Foreskin keratinocyte (primary cell): ENCODE measurements at places on chromosomes 6 and 20.

DNA sequence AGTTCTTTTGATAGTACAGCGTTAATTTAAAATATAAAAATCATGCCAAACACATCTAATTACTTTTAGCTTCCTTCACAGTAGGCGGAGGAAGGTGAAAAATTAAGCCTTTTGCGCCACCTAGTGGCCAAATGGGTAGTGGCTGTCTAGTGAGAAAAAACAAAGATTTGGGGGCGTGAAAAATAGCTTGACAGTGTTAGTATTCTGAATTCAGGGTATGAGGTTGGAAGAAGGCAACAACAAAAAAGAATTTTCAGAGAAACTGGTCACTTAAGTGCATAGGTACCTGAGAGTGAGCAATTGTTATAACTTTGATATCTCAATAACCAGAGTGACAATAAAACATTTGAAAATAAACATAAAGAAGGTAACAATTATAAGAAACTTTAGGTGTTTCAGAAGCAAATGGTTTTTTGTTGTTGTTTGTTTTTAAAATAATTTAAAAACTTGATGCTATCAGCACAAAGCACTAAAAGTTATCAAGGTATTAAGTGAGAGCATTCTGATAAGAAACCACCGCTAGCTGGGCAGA, 14.3 kb downstream of the PSMB9 start:
- no peak for DNase-seq

DNA sequence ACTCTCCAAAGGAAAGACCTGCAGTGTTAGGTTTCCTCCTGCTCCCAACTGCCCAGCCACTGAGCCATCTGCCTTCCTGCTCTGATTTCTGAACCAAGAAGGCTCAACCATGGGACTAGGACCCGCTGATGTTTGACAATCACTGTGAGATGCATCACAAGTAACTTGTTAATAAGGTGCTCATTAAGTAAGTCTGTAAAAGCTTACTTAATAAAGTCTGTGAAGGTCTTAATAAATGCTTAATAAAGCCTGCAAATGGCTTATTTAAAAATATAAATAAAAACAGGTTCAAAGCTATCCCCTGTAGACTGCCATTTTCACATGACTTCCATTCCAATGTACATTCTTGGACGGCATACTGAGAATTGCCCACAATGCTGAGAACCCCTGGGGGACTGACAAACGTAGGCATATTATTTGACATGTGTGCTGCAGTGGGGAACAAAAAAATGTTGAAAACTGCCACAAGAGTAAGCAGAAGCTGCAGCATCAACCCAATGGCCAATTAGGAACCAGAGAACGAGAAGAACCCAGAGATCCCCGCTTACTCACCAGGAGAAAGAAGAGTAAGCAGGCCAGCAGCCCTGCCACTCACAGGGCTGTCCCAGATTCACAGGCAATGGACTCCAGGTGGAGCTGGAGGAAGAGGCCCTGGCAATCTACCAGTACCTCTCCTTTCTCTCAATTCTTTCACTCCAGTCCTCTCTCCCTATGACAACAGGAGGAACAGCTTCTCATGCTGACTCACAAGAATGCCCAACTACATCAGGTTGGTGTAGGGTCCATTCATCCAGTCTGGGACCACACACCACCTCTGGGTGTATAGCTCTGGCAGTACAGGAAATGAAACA, 19.5 kb downstream of the KIF13A start:
- peak; percentile 72 for DNase-seq

DNA sequence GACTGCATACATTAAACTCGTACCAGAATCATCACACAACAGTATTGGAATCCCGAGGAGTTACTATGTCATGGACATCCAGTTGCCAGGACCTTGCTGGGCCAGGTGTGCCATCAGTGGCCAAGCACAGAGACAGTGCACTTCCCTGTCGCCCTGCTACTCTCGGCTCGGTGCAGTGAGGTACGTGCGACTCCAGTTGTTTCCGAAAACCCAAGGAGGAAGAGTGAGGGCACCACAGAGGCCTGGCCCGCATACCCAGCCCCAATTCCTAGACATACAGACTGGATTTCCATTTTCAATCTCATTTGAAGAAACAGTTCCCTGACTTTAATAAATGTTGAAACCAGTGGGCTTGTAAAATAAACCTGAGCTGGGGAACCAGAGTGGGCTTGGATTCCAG, 62.5 kb upstream of the AFDN start:
- DNase-seq, result no peak

DNA sequence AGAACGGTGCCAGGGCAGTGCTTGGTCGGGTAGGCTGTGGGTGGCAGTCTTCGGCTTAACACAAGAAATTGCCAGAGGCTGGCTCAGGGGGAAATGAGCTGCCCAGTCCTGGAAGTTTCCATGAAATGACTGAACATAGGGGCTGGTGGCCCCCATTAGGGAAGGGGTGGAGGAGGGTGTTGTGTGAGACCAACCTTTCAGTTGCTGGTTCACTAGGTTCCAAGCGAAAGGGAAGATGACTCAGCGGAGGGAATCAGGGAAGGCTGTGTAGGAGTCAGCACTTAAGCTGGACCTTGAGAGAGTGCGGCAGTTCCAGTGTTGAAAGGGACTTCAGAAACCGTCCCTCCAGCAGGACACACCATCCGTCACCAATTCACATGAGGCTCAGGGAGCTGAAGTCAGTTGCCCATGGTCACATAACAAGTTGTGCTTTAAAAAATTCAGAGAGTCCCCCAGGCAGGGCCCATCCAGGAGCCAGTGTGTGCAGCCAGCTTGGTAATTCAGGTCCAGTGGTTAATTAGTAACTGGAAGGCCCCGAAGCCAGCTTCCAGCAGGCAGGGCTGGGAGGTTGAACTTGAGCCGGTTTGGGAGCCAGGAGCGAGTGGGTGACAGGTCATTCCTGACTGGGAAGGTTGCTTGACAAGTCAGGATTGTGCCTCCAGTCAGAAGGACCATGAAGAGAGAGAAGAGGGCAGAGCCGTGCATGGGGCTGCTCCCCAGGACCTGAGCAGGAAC, at the start of gene SGK2:
SGK2 (plus strand) TSS at position 616 of the 735 bp plus-strand sequence. CDS start 7,469 bp downstream, outside the sequence.
- DNase-seq, result no peak

DNA sequence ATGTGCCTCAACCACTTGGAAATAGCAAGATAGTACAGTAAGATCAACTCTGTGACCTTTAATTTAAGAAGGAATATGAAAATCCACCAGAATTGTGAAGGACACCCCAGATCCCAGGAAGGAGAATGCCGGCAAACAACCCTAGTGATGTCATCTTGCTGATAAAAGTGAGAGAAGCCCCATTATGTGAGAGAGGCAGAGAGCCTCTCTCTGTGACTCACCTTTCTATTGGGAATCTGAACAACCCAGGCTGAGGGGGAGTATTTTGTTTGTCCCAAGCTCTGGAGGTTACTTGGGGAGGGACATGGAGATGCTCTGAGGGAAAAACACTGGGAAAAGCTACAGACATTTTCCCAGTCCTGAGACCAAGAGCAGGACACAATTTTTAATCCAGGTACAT, 188.3 kb upstream of the FERMT1 start:
- DNase-seq, result no peak

GRCh38 chr6:52610011-52610410, 33.2 kb upstream of the TRAM2 start:
- no peak for DNase-seq

DNA sequence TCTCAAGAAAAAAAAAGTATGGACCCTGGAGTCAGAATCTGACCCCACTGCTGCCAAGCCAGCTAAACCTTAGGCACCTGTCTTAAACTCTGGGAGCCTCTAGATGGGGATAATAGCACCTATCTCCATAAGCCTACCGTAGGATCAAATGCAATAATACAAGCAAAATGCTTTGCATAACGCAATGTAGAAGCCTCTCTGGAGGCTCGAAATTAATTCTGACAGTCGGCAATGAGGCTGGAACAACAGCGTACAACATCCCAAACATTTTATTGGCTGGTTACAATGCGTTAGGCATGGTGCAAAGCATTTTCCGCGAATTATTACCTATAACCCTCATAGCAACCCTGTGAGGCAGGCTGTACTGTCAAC, 521 bp downstream of the CDK5RAP1 start:
- peak; percentile 30 for DNase-seq

DNA sequence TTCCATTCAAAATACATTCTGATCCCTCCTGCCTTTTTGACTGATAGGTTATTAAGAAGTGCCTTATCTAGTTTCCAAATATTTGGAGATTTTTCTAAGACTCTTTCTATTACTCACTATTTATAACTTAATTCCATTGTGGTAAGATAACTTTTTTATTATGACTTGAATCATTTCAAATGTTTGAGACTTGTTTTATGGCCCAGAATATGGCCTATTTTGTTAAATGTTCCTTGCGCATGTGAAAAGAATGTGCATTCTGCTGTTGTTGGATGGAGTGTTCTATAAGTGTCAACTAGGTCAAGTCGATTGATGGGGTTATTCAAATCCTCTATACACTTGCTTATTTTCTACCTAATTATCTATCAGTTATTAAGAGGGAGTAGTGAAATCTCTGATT, 13.1 kb upstream of the TCP11 start:
- DNase-seq, result no peak

DNA sequence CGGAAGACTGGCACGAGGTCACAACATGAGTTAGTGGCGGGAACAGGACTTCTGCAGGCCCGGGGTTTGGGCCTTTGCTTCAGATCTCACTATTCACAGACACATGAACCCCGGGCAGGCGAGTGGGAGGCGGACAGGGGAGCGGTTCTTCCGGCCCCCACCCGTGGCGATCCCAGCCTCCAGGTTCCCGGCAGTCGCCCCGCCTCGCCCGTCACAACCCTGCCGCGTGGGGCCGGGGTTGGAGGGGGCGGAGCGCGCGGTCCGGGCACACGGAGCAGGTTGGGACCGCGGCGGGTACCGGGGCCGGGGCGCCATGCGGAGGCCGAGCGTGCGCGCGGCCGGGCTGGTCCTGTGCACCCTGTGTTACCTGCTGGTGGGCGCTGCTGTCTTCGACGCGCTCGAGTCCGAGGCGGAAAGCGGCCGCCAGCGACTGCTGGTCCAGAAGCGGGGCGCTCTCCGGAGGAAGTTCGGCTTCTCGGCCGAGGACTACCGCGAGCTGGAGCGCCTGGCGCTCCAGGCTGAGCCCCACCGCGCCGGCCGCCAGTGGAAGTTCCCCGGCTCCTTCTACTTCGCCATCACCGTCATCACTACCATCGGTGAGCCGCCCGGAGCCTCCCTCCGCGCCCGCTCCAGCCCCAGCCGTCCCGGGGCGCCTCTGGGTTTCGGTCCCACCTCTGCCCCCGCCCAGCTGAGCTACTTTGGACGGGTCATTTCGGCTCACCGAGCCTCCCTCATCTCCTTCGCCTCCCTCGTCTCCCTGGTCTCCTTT, at the start of gene KCNK15:
KCNK15 (plus strand) TSS at position 268 of the 769 bp plus-strand sequence; CDS start at position 314, 46 bp downstream.
- DNase-seq, result no peak

- no peak for DNase-seq
These were observed 36.9 kb downstream of the CEBPB start for GRCh38 chr20:50227506-50227905.

DNA sequence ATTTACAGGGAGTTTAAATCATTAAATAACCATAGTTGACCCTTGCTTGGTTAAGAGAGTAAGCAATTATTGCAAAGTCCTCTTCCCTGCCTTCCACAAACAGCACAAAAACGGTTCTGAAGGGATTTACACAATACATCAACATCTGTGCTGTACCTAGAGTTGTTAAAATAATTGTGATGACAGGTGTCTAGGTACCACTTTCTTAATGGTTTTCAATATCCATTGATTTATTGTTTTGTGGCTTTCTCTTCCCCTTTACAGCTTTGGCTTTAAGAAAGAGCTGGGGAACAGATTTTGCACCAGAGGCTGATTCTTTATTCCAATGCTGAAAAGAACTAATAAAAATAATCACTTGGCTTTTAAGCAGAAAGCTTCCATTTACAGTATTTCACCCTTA, 598 bp upstream of the SOX4 start:
- DNase-seq, result no peak

DNA sequence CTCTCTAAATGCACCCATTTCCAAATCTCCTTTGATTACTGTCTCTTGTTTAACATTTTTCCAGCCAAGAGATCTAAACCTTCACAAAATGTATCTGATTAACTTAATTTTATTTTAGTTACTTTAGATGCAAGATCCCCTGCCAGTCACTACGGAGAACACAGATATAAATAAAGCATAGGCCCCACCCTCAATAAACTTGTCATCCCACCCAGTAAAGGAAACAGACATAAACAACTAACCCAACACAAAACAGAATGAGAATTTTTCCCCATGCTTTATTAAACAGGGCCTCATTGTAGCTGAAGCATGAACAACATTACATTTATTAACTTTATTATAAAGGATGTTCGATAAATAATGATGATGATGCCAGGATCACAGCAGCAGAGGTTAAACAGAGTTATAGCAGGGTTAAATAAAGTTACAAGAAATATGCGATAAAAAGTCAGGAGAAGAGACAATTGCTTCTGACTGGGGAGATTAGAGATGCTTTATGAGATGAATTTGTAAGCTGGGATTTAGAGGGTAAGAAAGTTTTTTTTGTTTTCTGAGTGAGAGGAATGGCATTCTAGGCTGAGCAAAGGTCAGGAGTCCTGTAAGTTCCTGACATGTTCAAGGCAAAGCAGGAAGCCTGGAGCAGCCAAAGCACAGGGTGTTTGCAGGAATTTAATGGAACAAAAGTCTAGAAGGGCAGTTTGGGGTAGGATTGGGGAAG, 41.1 kb downstream of the TFAP2A start:
- no peak for DNase-seq

- DNase-seq, result no peak
These were observed 35.9 kb upstream of the STX16 start for GRCh38 chr20:58614984-58615760.

DNA sequence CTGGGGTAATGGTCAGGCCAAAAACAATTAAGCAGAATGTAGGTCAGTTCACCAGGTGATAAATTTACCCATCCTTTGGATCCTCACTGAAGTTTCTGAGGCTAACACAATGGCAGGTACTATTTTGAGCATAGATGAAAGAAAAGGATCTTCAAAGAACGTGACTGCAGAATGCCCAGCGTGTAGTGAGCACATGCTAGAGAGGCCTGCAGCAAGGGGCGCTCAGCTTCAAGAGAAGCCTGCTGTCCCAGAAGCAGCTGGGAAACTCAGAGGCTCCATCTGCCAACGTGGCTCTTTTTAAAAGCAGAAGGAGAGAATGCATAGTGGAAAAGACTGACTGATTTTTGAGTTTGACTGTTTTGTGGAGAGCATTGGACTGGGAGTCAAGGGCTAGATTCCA, 57.4 kb downstream of the CD83 start:
- DNase-seq, result no peak

- no peak for DNase-seq
These were observed 151.3 kb downstream of the COL9A1 start for GRCh38 chr6:70151616-70152015.

GRCh38 chr20:4656491-4656890, 65.2 kb upstream of the PRND start:
- DNase-seq, result peak; percentile 29

GRCh38 chr20:6898928-6899327, 131.4 kb downstream of the BMP2 start:
- DNase-seq, result no peak

GRCh38 chr20:20664795-20665589, 47.5 kb downstream of the RALGAPA2 start:
- peak; percentile 7 for DNase-seq

DNA sequence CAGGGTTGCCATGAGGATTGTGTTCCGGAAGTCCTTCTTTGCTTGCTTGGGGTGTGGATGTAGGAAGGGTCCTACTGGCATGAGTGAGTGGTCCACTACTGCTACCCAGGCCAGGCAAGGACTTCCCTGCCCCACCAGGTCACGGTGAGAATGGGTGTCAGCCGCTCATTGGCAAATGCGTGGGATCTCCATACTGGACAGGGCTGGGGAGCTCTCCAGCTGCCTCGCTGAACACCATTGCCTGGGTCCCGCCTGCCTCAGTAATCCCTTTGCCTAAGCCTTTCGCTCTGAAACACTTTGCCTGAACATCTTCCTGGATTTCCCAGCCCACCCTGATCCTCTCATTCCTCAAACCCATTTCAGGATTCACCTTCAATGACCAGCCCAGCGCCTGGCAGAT, 59.5 kb downstream of the CTCFL start:
- no peak for DNase-seq
